ENCODE measurements at places on chromosomes 2 and 18.

GRCh38 chr2:95017071-95017501 is 8.4 kb upstream of the MAL start:
- no peak for DNase-seq

DNA sequence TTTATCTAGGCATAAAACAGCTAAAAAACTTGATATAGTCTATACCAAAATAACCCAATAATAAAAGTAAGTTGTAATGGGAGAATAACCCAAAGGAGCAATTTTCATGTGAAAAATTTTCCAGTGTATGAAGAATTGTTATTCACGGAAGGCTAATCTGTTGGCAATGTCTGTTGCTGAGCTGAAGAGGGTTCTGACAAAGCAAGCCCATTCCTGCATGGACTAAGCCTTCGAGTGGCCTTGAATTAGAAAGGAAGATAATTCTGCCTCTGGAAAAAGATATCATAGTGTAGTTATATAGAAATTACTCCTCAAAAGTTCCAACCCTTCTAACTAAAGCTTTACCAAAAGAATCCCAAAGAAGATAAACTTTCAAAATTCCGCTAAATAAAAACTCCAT is 101.5 kb downstream of the MAP2 start:
- DNase-seq = no peak

DNA sequence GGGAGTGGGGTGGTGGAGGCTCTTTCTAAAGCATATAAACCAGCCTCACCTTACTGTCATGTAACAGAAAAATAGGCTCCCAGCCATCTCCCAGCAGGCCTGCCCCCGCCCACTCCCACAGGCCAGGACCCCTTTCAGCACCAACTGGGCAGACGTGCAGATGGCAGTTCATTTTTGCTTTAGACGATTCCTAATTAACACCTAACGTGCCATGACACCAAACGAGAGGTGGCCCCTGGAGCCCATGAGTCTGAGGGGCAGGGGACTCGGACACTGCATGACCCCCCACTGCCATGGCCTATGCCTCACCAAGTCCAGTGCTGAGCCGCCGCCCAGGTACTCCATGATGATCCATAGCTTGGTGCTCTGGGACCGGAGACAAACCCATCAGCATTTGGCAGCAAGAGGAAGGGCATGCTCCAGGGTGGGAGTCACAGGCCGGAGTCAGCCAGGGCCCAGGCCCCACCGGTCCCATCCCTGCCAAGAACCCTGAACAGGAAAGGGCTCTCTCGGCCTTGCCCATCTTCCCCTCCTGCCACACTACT is 7.9 kb downstream of the STK25 start:
- DNase-seq = no peak

- no peak for DNase-seq
Observed at GRCh38 chr2:108267101-108267500, 21.6 kb upstream of the SULT1C2 start.

All from activated effector memory CD4-positive, alpha-beta T cell treated with Interleukin-2 at 50 U/mL for 16 hours (primary cell).